ENCODE measurements at places on chromosomes 4 and X. TPM values are rescaled to one million over a fixed set of nuclear protein-coding genes. Genes with fewer than 3 reads are reported as not detected.

DNA sequence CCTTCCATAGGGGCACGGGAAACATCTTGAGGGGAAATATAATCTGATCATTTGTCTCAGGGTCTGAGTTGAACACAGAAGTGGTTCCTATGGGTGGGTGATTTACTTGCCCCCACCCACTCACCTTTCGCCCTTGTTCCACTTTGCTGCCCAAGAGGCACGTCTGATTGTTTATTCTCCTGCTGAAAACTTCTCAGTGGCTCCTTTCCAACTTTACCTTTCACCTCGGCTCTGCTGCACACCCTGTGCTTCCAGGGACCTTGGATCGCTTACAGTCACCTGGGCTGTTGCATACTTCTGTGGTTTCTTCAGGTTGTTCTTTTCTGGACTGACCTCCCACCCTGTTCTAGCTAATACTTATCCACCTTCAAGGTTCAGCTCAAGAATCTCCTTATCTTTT lies 213.4 kb upstream of the JADE1 start:
- no peaks in the 10 kb centered on the region for H3K27me3 ChIP-seq
- DNase-seq = no peak
- no peak overlapping the region for H3K27ac ChIP-seq
- H3K4me3 ChIP-seq = no peak overlapping the region
- no peaks in the 10 kb centered on the region for H3K36me3 ChIP-seq

The NAP1L3 gene
- 0.22 TPM for total RNA-seq

DNA sequence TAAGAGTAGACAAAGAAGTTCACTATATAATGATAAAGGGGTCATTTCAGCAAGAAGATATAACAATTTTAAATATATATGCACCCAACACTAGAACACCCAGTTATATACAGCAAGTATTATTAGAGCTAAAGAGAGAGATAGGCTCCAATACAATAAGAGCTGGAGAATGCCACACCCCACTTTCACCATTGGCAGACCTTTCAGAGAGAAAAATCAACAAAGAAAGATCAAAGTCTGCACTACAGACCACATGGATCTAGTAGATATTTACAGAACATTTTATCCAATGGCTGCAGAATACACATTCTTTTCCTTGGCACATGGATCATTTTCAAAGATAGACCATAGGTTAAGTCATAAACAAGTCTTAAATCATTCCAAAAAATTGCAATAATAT lies 479.7 kb upstream of the DIAPH2 start:
- no peaks in the 10 kb centered on the region for H3K27me3 ChIP-seq
- DNase-seq = no peak
- no peak overlapping the region for H3K4me3 ChIP-seq

DNA sequence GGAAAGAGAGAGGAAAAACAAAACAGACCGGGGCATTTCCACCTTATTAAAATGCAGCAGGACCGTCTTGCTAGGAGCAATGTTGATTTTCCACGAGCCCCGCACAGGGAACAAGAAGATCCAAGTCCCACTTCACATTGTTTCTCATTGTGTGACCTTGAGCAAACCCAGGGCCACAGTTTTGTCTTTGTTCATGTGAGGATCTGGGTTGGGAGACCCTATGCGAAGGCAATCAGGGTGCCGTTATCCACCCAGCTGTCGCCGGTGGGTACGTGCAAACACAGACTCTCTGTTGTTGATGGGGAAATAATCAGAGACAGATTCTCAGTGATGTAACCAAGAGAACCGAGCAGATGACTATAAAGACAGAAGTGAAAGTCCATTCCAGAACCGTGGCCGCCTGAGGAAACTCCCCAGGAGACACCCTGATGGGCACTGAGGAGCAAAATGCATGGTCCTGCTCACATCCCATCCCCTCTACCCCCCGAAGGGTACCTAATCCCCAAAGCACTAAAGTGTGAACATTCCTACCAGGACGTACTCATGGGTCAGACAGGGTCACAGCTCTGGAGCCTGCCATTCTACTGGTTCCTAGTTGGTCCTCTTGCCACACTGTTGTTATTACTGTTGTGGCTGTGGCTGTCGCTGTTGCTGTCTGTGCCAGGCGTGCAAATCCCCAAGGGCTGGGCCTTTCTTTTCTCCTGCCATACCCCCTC lies 102.7 kb upstream of the RBPJ start:
- no peak overlapping the region for H3K4me3 ChIP-seq
- H3K27ac ChIP-seq = no peak overlapping the region
- H3K27me3 ChIP-seq = no peaks in the 10 kb centered on the region
- DNase-seq = no peak
- no peaks in the 10 kb centered on the region for H3K4me1 ChIP-seq

The DUSP9 gene
- total RNA-seq = not detected

GRCh38 chr4:61924131-61924530 lies 724.0 kb downstream of the ADGRL3 start:
- H3K4me3 ChIP-seq = no peak overlapping the region
- H3K27me3 ChIP-seq = no peaks in the 10 kb centered on the region
- no peak for DNase-seq
- no peaks in the 10 kb centered on the region for H3K36me3 ChIP-seq

DNA sequence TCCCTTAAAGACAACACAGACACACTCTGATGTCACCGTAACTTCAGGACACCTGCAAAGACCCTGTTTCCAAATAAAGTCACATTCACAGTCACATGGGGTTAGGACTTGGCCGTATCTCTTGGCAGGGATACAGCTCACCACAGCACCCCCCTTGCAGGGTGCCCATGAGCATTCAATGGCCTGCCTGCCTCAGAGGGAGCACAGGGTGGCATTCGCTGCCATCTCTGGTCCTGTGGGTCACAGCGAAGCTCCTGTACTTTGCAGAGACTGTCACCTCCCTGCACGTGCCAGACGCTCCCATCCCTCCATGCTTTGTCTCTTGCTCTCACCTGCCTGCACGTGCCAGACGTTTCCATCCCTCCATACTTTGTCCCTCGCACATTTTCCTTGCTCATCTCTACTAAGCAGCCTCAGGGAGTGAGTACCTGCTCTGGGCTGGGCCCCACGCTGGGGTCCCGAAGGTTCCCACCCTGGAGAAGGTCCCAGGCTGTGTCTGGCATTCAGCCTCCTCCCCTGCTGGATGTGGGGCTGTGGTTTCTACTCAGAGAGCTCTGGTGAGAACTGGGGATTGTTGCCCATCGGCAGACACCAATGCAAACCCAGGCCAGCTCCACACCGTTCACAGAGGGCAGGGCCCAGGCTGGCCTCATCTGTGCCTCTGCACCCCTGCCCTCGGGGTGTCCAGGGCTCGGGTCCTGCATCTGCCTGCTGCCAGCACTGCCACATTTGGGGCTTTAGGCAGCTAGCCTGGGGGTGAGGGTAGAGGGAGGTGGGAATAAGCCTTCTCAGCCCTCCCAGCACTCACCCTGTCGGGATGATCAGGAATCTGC lies 15.8 kb downstream of the HTRA3 start:
- no peak overlapping the region for H3K4me3 ChIP-seq
- no peaks in the 10 kb centered on the region for H3K36me3 ChIP-seq
- no peaks in the 10 kb centered on the region for H3K27me3 ChIP-seq
- H3K27ac ChIP-seq = no peak overlapping the region

DNA sequence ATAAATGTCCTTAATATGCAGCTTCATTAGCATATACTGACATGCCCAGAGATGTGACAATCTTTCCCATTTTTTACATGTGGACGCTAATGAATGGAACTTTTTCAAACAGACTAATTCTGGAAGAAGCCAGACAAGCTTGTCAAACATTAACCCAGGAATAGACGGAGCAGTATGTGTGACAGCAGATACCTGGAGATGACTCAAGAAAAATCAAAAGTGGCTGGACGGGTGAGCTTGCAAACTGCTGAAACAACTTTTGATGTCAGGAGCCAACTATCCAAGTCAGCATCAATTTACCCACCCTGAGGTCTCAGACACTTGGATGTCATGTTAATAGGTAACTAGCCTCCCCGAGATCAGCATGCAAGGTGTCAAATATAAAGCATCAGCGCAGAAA lies 183.0 kb downstream of the PACRGL start:
- H3K27me3 ChIP-seq = no peaks in the 10 kb centered on the region
- H3K27ac ChIP-seq = no peak overlapping the region
- H3K4me3 ChIP-seq = no peak overlapping the region
- H3K36me3 ChIP-seq = no peaks in the 10 kb centered on the region
- DNase-seq = no peak

The MSMO1 gene
- total RNA-seq = 127 TPM

The ABCG2 gene
- 5.0 TPM for total RNA-seq

The CITED1 gene
- total RNA-seq = not detected

DNA sequence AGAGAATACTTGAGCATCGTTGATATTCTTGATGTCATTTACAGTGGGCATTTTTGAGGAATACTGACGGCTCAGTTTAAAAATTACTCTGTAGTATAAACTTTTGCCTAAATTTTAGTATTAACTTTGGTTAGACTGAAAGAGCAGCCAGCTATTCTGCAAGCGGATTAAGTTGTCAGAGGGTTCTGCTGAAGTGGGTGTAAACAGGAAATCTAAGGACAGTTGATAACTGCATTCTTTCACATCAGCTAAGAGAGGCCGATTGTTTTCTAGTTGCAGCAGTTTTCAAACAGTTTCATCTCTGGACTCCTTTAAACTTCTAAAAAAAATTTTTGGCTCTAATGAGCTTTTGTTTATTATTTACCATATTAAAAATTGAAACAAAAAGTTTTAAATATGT lies 149.6 kb downstream of the RAPGEF2 start:
- no peaks in the 10 kb centered on the region for H3K27me3 ChIP-seq
- no peaks in the 10 kb centered on the region for H3K36me3 ChIP-seq
- DNase-seq = peak; percentile 10
- peaks cover 9% of the 10 kb centered on the region for H3K4me1 ChIP-seq
- no peak overlapping the region for H3K4me3 ChIP-seq

The ZDHHC15 gene
- not detected for total RNA-seq

All from endothelial cell of umbilical vein (primary cell).